ENCODE measurements at places on chromosomes 7 and 10. TPM values are rescaled to one million over a fixed set of nuclear protein-coding genes. Genes with fewer than 3 reads are reported as not detected.

Gene ZEB1
- total RNA-seq = 52.8 TPM

Gene MRPL43
- 80.0 TPM for total RNA-seq

Gene TCAF2
- total RNA-seq = 16.5 TPM

Gene HEPACAM2
- not detected for total RNA-seq

Gene SOSTDC1
- total RNA-seq = not detected

Gene C7orf33
- total RNA-seq = not detected

Gene MTG1
- total RNA-seq = 38.0 TPM

Gene GLRX3
- total RNA-seq = 145 TPM
